Transverse colon (tissue), 4 donors: ENCODE measurements at places on chromosomes 13 and 19. TPM values are rescaled to one million over a fixed set of nuclear protein-coding genes. Genes with fewer than 3 reads are reported as not detected.

DNA sequence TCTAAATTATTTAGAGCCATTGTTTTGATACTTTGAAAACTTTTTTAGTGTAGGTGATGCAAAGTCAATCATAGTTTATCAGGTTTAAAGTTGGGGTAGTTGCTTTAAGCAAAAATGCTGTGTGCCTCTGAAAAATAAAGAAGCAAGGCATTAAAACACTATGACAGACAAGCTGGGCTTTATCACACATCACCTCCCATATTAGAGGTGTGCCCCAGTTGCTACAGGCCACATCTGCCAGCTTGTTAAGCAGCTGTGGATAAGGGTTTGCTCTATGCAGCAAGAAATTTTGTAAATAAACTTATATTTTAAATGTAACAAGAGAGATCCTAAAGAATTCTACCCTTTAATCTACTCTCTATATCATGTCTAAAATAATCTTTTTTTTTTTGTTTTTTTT, 255.8 kb downstream of the B3GLCT start:
- DNase-seq = no peak

DNA sequence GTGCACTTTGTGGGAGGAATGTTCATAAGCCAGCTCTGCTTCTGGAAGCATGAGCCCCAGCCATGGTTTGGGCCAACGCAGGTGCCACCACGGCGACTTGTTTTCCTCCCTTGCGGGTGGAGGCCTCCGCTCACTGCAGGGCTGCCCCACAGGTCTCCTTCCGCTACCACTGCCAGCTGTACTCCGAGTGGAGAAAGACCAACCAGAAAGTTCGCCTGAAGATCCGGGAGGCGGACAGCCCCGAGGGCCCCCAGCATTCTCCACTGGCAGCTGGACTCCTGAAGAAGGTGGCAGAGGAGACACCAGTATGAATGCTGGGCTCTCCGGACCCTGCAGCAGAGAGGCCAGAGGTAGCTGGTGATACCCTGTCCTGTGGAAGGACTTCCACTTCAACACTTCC, 6.5 kb upstream of the HNRNPM start:
- DNase-seq = no peak

GRCh38 chr13:106432636-106433035, 102.8 kb downstream of the EFNB2 start:
- DNase-seq = no peak

DNA sequence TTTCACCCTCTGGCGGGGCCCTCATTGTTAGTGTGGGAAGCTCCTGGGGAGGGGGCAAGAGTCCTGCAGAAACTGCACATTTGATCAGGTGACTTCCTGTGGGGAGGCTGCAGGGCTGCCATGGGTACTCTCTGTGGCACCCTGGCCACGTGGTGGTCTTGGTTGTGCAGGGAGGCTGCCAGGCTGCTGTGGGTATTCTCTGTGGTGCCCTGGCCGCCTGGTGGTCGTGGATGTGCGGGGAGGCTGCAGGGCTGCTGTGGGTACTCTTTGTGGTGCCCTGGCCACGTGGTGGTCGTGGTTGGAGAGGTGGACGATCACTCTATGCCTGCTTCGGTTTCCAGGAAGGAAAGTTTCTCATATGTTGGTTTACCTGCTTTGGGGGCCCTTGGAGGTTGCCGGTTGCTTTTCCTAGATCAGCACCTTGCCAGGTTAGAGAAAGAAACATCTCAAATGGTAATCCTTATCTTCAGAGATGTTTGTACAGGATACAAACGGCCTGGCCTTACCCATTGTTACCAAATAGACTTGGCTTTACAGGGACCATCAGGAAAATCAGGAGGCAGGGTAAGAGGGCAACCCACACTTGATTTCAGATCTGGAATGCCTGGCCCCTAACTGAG, 22.9 kb downstream of the TEX29 start:
- no peak for DNase-seq

The ATP7B gene
- total RNA-seq = 21.3 TPM

The PCDH20 gene
- total RNA-seq = not detected

The IZUMO2 gene
- total RNA-seq = not detected

DNA sequence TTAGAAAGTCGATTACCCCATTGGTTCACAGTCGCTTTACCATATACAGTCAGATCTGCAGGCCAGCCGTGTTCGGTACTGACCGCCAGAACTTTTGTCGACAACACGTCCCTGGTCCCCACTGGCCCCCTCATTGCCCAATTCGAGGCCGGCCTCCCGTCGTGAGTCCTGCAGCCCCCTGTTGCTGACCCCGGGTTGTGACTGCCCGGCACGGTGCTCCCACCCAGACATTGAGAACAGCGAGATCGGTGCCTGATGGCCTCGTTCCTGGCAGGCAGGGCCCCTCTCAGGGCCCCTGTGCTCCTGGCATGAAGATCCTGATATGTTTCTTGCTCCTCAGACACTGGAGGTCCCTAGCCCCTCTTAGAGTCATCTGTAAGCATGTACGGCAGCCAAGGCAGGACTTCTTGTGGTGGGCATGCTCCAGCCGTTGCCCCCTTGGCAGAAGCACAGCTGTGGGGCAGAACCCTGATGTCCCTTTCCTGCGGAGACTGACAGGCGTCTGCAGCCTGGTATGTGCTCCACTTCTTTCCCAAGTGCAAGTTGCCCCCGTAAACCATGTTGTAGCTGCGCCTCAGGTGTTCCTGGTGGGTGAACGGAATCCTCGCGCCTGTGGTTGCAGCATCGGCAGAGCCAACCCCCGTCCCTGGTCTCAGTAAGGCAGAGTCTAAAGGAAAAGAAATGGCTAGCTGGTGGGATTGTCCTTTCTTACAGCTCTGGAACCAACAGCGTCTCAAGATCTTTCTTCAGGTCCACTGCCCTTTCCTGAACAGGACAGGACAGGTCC, 123.2 kb upstream of the SPACA7 start:
- DNase-seq = no peak

DNA sequence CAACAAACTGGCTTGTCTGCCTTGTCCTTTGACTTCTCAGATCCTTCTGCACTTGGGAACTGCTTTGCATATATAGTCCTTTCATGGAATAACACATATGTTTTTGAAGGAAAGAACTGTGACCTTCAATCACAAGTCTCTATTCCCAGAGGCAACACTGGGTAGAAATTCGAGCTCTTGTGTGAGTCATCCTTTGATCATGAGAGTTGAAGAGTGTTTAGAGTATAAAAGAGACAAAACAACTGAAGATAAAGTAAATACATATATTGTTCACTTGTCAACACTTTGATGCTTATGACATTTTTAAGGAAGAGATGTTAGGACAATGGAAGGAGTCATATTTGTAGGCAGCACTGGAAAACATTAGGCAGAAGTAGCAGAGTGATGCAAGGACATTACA, 5.2 kb upstream of the OR7A5 start:
- DNase-seq = no peak

DNA sequence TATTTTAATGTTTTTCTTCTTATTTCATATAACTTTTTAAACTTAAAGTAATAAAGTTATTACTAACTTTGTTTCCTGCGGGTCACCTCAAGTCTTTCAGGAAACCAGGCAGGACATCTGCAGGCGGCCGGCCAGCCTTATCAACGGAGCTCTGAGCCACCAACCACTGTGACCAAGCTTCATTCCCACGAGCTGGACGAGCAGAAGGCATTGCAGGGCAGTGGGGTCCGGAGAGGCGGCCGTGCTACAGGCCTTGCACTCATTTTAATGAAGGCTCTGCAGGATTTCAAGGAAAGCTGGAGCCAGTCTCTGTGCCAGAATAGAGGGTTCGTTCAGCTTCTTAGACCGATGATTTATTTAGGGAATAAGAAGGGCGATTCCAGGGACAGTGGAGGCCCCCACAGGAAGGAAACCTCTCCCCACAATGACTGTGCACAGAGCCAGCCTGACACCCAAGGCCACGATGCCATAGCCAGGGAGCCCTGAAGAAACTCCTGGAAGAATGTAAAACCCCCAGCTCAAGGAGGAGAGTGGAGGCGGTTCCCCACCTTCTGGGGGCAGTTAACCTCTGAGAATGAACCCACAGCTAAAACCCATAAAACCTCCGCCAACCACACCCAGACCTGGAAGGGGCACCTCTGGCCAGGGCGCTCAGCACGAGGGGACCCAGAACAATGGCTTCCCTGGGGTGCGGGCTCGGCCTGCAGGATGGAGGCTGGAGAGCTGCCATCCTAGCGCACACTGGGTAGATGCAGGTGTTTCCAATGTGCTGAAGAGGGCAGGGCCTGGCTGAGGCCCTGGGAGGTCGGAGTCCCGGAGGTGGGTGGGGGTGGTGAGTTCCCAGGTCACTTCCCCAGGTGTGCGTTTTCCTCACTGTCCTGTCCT, 75.0 kb downstream of the RASA3 start:
- DNase-seq = no peak

DNA sequence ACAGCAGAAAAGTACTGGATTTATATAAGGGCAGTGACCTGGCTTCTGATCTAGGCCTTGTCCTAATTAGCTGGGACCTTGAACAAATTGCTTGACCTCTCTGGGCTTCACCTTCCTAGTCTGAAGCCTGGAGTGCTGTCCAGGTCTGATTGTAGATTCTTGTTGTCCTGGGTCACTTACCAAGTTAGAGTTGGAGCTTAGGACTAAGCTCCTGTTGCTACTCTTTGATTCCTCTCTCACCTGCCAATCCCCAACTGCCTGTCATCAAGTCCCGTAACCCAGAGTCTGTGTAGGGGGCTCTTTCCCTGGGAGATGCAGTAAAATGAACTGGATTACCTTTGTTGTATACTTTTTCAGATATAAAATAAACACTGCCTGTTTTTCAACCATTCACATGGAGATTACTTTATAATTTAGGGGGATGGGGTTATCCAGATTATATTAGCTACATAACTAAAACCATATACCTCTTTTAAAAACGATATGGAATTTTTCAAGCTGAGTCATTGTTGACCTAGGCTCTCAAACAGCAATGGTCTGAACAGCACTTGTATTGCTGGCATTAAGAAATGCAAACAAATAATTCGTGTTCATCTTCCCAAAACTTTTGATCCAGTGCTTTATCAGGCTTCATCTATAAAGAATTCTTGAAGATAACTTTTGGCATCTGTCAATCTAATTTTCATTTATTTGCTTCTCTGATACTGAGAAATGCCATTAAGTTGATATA, 5.8 kb downstream of the ARHGAP35 start:
- no peak for DNase-seq

The CLEC17A gene
- not detected for total RNA-seq

DNA sequence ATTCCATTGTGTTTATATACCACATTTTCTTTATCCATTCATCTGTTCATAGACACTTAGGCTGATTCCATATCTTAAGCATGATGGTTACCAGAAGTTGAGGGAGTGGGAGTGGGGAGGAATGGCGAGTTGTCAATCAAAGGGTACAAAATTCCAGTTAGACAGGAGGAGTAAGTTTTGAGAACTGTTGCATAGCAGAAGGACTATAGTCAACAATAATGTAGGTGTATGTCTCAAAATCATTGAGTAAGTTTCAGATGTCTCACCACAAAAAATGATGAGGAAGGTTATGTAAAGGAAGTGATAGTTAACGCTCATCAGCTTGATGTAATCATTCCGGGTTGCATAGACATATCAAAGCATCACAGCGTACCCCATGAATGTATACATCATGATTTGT, 4.6 kb upstream of the UBL3 start:
- no peak for DNase-seq

GRCh38 chr19:3857449-3858003, 11.3 kb downstream of the ZFR2 start:
- DNase-seq = no peak

DNA sequence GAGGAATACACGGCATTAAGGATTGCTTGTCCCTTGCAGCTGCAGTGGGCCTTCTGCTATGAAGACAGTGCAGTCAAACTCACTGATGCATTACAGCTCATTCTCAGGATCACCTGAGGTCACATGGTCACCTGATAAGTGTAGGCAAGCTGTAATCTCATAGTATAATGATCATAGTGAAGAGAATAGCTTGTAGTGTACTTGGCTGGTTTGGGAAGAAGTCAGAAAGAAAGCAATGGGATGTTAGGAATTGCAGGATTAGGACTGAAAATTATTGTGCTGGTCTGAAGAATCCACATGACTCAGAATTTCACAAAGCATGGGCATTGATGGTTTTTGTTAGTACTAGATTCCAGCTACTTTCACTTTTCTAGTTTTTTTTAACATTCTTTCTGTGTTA, 76.7 kb downstream of the MBNL2 start:
- DNase-seq = no peak

GRCh38 chr13:28611654-28612131, 47.2 kb upstream of the POMP start:
- no peak for DNase-seq

GRCh38 chr19:14507704-14508542, 10.3 kb downstream of the DNAJB1 start:
- DNase-seq = no peak

The KLHL1 gene
- 0.14 TPM for total RNA-seq

The NBEA gene
- 9.7 TPM for total RNA-seq

The ZC3H13 gene
- total RNA-seq = 67.5 TPM

DNA sequence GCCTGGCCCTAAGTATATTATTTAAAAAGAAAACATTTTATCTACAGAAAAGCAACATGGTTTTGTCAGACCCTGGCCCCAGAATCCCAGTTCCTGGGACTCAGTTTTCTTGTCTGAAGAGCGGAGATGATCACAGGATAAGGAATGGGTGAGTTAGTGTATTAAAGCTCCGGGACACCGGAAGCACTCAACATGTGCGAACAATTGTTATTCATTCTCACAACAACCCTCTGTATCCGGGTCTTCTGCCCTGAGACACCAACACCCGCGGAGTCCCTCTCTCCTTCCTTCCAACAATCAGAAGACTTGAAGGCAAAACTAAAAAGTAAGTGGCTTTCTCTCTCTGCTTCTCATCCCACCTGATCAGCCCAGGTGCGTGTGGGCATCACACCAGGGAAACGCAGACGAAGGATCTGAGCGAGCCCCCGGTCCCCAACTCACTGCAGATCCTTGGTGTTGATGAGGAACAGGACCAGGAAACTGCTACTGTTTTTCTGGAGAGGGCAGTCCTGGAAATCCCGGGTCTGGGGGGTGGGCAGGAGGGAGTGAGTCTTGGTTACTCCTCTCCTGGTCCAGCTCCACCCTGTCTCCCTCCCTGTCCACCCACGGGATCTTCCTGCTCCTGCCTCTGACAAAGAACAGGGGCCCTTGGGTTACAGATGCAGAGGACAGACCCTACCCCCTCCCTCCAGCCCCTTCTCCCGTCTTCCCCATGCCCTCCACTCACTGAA, 2.0 kb downstream of the GPR108 start:
- DNase-seq = no peak

DNA sequence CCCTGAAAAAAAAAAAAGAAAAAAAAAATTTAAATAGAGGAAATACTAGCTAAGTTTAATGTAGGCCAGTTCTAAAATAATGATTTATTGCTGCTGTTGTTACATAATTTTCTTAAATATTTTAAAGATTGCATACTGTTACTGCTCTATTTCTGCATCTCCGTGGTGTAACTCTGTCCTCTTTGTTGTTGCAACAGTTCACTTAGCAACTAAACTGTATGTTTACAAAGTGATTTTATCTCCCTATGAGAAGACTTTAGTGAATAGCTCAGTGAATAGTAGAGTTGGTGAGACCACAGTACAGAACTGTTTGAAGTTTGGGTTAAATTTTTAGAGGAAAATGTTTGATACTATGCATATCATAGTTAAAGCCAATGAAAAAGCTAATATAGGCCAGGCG, 19.4 kb downstream of the BRCA2 start:
- no peak for DNase-seq

The ZNF610 gene
- total RNA-seq = not detected

The KCNK6 gene
- total RNA-seq = 44.5 TPM

- DNase-seq = no peak
Observed at GRCh38 chr13:31761951-31762350, 22.6 kb downstream of the RXFP2 start.
